ENCODE measurements at places on chromosomes 12 and 14. TPM values are rescaled to one million over a fixed set of nuclear protein-coding genes. Genes with fewer than 3 reads are reported as not detected.

SDR9C7 gene
- not detected for total RNA-seq

IAPP gene
- not detected for total RNA-seq

TBX3 gene
- 7.7 TPM for total RNA-seq

MYH6 gene
- 10,415 TPM for total RNA-seq

P2RX7 gene
- 3.0 TPM for total RNA-seq

NANOG gene
- not detected for total RNA-seq

ATG14 gene
- total RNA-seq = 8.5 TPM

DLGAP5 gene
- total RNA-seq = 0.80 TPM

RNASE11 gene
- not detected for total RNA-seq

- no peak for DNase-seq
Measured at GRCh38 chr14:63877550-63877939, 24.7 kb downstream of the SYNE2 start.

DNA sequence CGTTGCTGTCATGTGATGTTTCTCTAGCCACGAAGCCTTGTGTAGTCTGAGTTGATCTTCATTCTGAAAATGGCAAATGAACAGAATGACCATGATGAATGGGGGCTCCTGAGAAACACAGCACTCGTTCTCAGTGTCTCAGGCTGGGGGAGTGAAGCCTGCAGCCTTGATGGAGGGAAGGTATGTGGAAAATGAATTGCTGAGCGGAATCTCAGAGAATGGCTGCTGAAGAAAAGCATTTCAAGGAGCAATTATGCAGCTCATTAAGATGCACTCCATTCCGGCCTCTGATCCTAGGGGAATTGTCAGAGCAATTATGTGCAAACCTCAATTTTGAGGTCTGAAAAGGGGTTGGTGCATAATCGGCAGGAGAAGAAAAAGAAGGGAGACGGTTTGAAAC lies 167.1 kb downstream of the CHST11 start:
- DNase-seq = no peak

- no peak for DNase-seq
Measured at GRCh38 chr14:104694475-104694950, 5.1 kb downstream of the INF2 start.

DNA sequence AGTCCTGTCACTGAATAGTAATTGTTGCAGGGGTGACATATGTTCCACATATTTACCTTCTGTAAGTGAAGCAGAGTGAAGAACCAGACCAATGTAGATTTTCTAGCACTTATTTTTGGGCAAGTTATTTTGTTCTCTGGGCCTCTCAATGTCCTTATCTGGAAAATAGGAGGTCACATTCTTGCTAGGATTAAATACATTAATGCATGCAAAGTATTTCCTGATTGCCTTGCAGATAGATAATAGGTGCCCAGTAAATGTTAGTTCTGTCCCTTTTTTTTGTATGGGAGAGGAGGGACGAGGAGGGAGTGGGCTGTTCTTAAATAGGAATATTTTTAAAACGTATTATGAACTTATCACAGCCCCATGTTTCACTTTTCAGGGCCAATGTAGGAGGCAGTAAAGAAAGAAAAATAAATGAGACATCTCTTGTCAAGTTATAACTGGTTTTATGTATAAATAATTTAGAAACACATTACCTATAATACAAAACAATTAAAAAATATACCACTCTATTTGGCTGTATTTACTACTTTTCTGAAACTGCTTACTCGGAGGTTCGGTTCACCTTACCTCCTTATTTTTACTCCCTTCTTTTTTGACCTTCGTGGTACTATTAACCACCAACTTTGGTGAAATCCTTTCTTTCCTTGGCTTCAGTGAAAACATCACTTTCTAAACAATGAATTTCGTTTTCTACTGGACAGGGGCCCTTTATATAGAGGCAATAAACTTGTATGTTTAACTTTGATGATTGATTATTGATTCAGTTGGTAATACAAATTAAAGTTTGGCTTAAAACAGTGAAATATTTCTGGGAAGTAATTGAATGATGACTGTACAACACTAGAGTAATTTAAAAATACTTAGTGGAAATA lies 41.9 kb downstream of the DIP2B start:
- DNase-seq = no peak

DNA sequence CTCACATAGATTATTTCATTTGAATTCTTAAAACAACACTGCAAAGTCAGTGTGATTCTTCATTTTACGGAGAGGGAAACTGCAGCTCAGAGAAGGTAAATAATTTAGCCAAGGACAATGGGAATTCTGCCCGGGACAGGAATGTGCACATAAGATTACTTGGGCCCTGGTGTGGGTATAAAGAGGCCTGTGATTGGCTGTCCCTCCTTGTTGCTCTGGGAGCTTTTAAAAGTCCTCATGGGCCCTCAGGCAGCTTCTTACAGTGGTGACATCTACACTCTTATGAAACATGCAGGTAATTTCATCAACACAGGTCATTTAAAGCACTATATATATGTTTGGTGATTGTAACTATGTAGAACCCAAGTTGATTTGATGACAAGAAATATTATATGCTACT lies 100.3 kb downstream of the ESR2 start:
- DNase-seq = no peak

DNA sequence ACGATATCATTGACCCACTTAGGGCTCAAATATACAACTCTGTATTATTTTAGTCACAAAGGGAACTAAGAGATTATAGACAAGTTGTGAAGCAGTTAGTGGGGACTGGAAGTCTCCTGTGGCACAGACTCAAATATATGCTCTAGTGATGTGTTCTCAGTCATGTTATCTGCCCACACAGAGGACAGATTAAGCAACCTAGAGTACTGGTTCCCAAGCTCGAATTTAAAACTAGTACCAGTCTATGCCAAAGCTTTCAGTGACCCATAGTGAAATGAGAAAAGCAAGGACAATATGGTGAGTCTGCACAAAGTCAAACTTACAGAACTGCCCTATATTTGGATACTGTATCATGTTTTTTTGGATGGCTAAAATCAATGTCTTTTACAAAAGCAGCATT lies 389.3 kb downstream of the DIO2 start:
- no peak for DNase-seq

DNA sequence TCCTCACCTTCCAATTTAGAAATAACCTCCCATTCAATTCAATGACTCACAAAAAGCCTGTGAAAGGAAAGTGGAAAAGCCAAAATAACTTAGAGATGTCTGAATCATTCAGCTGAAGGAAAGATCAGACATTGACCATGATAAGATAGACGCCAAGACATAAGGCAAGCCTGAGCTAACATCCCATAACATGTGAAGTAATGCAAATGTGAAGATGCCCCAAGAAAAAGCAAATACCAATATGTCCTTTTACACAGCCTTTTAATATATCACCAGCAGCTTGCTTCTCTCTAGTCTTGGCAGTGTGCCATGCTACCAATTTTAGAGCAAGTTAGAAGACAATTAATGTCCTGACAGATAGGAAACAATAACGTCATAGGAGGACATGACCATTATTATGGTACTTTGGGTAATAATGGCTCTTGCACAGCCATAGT lies 2.4 kb upstream of the NUMB start:
- DNase-seq = no peak

DNA sequence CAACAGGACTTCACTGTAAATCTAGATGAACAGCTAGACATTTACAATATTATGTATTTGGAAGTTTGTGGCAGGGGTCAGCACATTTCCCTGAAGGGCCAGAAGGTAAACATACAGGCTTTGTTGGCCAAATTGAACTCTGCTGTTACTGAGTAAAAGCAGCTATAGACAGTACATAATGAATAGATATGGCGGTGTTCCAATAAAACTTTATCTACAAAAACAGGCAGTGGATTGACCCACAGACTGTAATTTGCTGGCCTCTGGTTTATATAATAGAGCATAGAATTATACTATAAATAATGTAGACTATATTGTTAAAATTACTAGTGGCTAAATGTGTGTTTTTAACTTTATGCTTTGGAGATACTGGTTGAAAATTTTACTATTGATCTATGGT lies 25.7 kb downstream of the SERPINA10 start:
- DNase-seq = no peak

DNA sequence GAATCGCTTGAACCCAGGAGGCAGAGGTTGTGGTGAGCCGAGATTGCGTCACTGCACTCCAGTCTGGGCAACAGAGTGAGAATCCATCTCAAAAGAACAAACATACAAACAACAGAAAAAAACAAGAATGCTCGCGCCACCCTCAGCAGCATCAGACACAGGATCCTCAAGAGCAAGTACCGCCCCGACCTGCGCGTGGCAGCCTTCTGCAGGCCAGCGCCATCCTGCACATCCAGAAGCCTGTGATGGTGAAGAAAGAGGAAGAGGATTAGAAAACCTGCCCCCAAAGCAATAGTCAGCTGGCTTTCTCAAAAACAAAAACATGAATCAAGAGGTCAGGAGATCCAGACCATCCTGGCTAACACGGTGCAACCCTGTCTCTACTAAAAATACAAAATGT lies 30.0 kb upstream of the EID3 start:
- DNase-seq = no peak

- no peak for DNase-seq
Measured at GRCh38 chr12:103331643-103332042, 164.1 kb downstream of the C12orf42 start.

DNA sequence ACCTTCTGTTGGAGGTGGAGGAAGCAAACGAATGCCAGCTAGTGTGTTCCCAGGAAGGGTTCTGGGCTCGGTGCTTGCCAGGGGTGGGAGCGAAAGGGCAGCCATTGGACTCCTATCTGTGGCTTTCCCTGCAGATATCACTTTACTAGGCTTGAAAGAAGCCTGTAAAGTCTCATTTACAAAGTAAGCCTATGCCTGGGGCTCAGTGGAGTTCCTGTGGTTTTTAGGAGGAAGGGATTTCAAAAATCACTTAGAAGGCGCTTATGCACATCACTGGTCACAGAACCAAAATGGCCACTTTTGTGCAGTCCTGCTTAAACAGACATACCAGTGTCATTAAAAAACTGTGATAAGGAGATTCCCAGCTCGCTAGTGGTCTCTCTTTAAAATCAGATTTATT lies 22.7 kb downstream of the CLMN start:
- DNase-seq = no peak

DNA sequence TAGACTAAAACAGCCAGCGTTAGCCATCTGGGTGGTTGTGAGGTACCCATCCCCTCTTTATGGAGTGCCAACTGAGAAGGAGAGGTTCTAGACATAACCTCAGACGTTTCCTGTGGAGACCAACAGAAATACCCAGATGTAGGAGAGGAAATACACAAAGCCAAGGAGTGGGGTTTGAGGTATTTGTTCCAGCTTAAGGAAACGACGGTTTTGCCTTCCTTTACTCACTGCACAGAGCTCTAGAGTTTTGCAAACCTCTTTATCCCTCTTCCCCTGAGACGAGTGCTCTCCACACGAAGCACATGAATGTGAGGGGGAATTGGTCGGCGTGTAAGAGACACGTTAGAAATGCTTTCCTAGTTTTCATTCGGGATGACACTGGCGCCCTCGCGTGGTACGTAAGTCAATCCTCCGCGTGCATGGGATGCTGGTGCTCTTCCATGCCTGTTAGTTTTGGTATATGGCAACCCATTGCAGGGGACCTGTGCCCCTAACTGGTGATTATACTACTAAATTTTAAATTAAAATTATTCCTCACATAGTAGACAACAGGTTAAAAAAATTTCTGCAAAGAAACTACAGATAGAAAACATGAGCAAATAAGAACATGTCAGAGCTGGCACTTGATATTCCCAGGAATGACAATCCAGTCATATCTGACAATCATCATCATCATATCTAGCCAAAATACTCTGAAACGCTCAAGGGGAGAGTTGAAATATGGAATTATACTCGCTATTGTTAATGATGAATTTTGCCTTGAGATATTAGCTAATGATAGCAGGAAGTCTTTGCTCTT lies 121.7 kb downstream of the PPM1H start:
- DNase-seq = peak; percentile 81

DNA sequence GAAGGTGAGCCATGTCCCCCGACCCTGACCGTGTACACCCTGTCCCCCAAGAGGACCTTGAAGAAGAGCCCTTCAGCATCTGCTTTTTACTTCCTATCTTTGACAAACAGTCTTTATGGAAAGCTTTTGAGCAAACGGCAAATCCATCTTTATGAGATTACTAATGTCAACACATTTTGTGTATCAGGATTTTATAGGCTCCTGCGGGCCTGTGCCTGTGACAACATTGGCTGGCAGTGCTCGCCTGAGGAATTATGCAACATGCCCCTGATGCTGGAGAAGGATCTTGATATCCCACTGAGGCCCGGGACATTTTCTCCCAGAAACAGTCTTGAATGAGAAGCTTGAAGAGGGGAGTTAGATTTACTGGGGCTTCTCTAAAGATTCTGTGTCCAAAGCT lies 416.5 kb downstream of the NRXN3 start:
- DNase-seq = no peak

- DNase-seq = no peak
Measured at GRCh38 chr12:107635139-107635538, 50.5 kb upstream of the PWP1 start.

GRCh38 chr12:84696281-84696680 lies 216.3 kb downstream of the SLC6A15 start:
- no peak for DNase-seq

GRCh38 chr12:15783288-15783687 lies 5.9 kb downstream of the EPS8 start:
- DNase-seq = no peak

DNA sequence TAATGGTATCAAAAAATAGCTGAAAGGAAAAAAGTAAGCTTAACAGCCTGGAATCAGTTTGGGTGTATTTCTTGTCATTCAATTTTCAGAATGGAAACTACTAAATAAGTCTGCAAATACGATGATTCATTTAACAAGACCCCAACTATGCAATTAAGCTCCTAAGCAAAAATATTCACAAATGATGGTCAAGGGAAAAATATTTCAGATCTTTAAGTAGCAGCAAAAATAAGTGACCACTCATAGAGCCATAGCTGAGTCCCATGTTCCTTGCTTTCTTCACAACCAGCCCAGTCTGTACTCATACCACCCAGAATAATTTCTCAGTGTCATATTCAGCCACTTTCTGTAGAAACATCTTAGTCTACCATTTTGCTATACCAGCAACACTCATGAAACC lies 185.4 kb downstream of the PPM1H start:
- no peak for DNase-seq

DNA sequence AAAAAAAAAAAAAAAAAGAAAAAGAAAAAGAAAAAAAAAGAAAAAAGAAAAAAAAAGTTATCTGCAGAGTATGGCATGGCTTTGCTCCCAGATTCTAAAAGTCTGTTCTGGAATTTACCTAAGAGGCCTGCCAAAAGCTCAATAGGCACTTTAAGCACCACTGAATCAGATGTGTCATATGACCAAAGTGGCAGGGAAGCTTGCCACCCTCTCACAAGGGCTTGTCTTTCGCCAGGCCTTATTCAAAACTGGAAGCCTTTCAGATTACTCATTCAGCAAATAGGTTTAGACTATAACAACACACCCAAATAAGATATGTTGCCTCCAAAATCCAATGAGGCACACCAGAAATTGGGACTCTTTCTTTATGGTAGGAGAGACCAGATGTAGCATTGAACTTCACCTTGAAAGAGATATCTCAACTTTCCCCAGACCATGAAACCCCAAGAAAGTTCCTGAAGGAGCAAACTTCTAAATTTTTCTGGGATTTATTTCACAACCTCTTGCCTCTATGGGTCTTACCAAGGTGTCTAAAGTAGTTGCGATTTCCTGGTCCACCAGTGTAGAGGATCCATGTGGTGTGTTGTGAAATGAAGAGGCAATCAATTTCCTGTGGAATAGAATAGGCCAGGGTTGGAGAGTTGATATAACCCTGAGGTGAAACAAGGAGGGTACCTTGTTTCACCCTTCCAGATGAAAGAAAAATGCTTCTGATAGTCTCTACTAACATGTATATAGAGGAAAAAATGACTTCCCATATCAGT lies 218.8 kb downstream of the DAD1 start:
- DNase-seq = peak; percentile 53

GRCh38 chr14:22538671-22539228 lies 50.3 kb downstream of the DAD1 start:
- no peak for DNase-seq

Data from left cardiac atrium (tissue), 4 donors.